ENCODE measurements at places on chromosomes 11 and 22.

DNA sequence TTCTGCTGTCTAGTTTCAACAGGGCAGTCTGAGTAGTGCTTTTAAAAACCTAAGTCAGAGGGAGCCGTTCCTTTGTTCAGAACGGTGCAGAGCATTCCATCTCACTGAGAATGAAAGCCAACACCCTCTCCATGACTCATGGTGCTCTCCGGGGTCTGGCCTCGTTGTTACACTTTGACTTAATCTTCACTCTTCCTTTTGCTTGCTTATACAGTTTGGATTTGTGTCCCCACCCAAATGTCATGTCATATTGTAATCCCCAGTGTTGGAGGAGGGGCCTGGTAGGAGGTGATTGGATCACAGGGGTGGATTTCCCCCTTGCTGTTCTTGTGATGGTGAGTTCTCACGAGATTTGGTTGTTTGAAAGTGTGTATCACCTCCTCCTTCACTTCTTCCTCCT, 292.2 kb downstream of the ST3GAL4 start:
- no peak for DNase-seq

DNA sequence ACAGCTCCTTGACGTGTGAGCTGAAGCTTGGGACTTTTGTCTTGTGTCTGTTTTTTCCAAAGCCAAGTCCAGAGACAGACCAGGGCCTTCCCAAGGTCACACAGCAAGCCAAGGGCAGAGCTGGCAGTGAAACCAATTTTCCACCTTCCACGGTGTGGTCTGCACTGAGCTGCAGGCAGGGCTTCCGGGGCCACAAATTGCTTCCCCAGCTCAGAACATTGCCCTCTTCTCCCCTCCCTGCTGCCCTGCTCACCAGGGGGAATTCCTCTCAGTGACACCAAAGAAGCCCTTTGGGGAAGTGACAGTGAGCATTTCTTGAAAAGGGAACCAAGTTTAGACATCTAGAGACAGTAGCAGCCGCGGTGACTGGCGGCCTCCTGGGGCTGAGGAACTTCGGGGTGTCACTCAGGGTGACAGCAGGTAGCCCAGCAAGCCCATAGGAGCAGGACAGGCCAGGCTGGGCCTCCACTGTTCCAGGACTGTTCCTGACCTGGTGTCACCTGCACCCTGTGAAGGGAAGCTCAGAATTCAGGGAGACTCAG, 9.2 kb downstream of the FXYD2 start:
- DNase-seq, result peak; percentile 79

GRCh38 chr22:22993184-22993583, 77.1 kb upstream of the GNAZ start:
- no peak for DNase-seq

- no peak for DNase-seq
These were observed 103.3 kb downstream of the LRRC32 start for GRCh38 chr11:76567261-76567660.

- DNase-seq, result no peak
These were observed 4.8 kb upstream of the FBXO7 start for GRCh38 chr22:32469799-32470212.

- no peak for DNase-seq
These were observed 54.1 kb downstream of the LDLRAD3 start for GRCh38 chr11:35997902-35998520.

- DNase-seq, result no peak
These were observed 54.4 kb upstream of the CADM1 start for GRCh38 chr11:115558635-115559034.

DNA sequence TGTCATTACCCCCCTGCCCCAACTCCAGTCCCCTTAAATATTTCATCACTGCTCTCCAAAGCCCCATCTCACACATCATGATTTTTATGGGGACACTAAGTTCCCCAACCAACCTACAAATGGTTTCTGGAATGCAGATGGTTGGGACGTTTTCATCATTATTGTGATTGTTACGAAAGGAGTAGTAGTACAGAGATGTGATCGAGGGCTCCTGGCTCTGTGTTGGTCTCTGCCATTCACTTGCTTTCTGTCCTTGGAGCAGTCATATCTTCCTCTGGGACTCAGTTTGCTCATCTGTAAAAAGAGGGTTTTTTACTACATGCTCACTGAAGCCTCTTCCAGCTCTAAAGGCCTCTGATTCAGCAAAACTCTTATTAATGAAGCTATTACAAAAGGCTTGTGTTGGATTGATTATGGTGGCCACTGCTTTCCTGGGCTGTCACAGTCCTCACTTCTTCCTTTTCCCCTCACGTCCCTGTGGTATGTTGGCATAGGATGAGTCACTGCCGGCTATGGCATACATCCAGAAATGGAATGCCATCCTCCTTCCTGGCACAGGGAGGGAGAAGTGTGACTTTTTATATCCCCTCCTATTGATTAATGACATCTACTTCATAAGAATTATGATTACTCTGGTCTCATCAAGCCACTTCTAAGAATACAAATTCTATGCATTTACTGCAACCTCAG, 593.7 kb downstream of the METTL15 start:
- DNase-seq, result no peak

- no peak for DNase-seq
These were observed 125.6 kb upstream of the CSNK2A3 start for GRCh38 chr11:11478687-11479086.

DNA sequence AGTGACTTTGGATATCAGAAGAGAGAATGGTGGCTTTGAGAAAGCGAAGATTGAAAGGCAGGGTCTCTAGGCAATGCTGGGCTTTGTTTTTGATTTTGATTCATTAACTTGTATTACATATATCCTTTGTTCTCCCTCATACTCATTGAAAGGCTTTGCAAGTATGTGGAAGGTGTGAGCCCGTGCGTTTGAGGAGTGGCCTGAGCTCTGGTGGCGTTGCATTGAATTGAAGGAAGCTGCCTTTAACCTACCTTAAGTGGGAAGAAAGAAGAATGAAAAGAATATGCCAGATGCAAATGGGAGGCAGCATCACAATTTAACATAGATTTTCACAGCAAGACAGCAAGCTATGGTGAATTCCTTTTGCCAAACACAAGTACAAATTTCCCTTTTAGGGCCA, 6.7 kb downstream of the MMP7 start:
- DNase-seq, result no peak

GRCh38 chr11:114316980-114317786, 21.0 kb downstream of the NNMT start:
- DNase-seq, result no peak

DNA sequence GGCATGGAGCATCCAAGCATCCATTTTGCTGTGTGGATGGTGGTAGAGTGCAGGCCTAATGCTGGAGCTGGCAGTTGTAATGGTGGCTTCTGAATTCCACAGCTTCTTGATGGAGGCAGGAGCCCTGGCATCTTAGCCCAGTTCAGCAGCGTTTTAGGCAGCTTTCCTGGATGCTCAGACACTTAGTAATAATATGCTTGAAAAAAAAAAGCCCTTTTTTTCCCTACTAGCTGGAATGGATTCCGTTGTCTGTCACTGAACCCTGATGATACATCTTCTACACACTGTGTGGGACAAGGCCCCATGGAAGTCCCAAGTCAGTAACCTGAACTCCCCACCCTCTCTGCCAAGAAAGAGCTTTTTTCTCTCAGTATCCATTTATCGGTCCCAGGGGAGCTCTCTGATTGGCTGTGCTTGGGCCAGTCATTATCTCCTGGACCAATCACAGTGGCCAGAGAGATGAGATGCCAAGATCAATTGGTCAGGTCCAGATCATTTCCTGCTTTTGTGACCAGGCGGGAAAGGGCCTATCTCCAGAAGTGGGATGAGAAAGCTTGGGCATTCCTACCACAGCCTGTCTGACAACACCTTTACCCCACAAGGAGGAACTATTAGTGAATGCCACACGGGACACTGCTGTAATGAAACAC, 34.2 kb downstream of the MCM5 start:
- no peak for DNase-seq
